ENCODE measurements at places on chromosomes 4 and X. TPM values are rescaled to one million over a fixed set of nuclear protein-coding genes. Genes with fewer than 3 reads are reported as not detected.

ARHGAP6 gene
- 0.48 TPM for total RNA-seq

PDGFC gene
- 6.7 TPM for total RNA-seq

DNA sequence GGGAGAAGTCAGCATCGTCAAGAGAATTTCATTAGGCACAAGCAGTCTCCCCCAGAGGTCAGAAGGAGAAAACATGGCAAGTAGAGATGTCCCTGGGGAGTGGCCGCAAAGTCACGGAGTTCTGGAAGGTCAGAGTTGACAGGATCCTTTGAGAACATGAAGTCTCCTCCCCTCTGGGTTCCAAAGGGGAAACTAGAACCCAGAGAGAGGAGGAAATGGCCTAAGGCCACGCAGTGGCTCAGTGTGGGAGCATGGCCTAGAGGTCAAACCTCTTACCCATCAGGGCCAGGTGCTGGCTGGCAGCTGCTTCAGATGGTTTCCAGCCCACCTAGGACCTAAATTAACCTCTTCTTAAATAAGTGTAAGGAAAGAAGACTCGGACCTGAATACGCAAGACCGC is 884 bp downstream of the IDH3G start:
- H3K27ac ChIP-seq = peak overlapping the region; percentile 38
- H3K36me3 ChIP-seq = peaks cover 4% of the 10 kb centered on the region
- H3K27me3 ChIP-seq = no peaks in the 10 kb centered on the region
- DNase-seq = no peak
- no peaks in the 10 kb centered on the region for H3K4me1 ChIP-seq

DNA sequence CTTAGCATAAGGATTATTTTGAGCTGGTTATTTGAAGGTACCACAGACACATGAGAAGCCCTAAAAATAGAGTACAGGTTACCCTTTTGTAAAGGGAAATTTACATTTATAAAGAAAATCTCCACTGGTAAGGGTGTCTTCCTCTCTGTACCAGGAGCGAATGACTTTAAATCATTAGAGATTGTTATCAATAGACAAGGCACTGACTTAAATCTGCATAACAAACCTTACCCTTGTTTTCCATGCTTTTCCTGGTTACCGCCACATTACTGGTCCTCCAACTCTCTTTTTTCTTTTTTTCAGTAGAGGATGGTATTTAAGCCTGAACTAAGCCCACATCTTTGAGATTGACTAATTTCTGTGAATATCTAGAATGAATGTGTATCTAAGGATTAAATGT is 129.8 kb downstream of the SLC7A11 start:
- no peak for DNase-seq
- H3K36me3 ChIP-seq = no peaks in the 10 kb centered on the region
- H3K27me3 ChIP-seq = no peaks in the 10 kb centered on the region

ENPEP gene
- 4.1 TPM for total RNA-seq

DNA sequence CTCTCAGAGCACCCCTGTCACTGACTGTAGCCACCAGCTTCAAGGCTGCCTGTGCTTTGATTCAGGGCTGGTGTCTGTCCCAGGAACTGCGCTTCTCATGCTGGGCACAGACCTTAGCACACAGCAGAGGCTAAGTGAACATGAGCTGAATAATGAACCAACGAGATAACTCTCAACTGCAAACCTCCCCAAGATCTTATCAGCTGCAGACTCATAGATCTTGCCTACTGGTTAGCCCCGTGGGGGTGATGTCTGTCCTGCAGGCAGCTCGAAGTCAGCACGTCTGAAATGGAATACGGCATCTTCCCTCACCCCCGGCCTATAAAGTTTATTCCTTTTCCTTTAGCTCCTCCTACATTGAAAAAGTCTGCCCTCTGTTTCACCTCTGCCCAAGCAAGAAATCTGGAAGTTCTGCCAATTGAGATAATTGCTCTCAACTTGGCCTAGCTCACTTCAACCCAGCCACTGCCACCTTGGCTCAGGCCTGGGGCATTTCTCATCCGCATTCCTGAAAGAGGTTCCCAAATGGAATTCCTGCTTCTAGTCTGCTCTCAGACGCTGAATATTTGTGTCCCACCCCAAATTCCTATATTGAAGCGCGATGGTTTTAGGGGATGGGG is 73.7 kb downstream of the GATB start:
- H3K27ac ChIP-seq = no peak overlapping the region
- no peak for DNase-seq
- H3K4me3 ChIP-seq = no peak overlapping the region
- H3K4me1 ChIP-seq = peaks cover 13% of the 10 kb centered on the region
- H3K36me3 ChIP-seq = no peaks in the 10 kb centered on the region

KCTD8 gene
- total RNA-seq = 2.0 TPM

NLRP2B gene
- total RNA-seq = not detected

GRCh38 chr4:1328267-1329155 is 18.5 kb upstream of the UVSSA start:
- H3K27ac ChIP-seq = no peak overlapping the region
- no peaks in the 10 kb centered on the region for H3K27me3 ChIP-seq
- no peaks in the 10 kb centered on the region for H3K4me1 ChIP-seq
- DNase-seq = no peak
